ENCODE measurements at places on chromosomes 5 and 9.
A peak's percentile ranks its signal among the peaks of the same experiment; 100 is the strongest.

- DNase-seq: no peak
Observed at GRCh38 chr5:161312882-161313281, 233.6 kb downstream of the GABRB2 start.

DNA sequence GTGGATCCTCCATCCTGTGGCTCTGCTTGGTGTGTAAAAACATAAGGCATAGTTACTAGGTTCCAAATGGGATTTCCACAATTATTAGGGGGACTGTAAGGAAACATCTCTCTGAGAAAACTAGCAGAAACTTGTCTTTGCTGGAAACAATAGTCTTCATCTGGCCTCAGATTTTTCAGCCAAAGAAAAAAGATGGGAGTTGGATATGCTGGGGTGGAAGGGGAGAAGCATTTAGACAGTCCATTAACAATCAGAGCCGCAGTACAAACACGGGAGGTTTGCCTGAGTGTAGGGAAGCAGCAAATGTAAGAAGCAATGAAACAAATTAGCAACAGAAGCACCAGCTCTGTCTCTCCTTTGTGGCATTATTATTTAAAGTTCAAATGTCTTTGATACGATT, 402.7 kb upstream of the ZNF608 start:
- no peak for DNase-seq

DNA sequence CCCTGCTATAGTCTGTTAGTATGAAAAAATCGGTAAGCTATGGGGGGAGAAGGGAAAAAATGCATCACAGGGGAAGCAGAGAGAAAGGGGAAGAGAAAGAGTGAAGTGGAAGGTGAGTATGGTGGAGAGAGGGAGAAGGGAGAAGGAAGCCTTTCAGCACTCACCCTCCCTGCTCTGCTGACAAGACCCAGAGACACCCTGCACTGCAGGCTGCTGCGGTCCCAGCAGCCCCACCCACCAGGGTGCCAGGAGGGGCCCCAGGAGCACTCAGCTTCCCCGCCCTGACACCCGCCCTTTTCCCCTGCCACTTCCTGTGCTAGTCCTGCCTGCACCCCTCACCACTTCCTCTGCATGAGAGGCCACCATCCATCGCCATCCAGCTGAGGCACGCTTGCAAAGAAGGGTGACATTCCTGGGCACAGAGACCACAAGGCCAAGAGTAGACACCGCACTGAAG, 12.7 kb downstream of the STK10 start:
- no peak for DNase-seq

GRCh38 chr5:133285583-133286021, 233.8 kb downstream of the HSPA4 start:
- no peak for DNase-seq

DNA sequence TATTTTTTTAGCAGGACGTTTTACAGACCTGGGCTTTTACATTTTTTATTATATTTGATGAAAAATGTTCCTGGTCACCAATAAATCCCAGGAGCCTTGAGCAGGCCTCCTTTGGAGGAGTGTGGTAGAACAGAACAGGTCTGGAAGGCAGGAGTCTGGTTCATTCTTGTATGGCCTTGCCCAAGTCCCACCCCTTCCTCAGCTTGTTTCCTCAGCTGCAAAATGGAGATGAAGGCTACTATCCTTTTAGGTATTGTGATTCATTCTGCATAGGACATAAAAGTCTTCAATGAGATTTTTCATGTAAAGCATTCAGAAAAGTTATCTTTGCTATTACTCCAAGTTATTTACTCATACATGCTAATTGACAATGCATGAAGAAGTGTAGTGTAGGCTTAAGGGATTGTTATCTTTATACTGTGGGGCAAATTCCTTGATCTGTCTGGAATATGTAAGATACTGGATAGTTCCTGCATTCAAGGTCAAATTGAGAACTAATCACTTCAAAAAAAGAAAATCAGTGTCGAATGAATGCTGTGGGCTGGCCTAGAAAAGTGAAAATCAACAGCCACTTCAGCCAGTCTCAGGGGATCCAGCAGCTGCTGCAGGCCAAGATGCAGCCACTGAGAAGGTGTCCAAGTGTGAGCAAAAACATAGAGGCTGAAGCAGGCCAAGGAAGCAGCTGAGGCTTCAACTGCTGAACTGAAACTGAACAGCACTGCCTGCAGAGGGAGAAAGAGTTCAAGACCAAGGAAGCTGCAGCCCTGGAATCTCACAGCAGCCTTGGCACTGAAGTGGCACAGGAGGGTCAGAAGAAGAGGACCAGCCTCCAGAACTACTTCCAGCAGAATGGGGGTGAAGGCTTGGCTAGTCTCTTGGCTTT, 15.5 kb upstream of the SLC36A3 start:
- peak; percentile 28 for DNase-seq

DNA sequence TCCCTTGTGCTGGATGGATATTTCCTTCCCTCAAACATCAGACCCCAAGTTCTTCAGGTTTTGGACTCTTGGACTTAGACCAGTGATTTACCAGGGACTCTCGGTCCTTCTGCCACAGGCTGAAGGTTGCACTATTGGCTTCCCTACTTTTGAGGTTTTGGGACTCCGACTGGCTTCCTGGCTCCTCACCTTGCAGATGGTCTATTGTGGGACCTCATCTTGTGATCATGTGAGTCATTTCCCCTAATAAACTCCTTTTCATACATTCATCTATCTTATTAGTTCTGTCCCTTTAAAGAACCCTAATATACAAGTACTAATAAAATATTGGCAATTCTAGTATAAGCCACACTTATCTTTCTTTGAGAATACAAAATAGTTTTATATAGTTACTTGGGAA, 1078.9 kb downstream of the CDH12 start:
- DNase-seq: no peak

- DNase-seq: no peak
Observed at GRCh38 chr9:37413311-37413710, 9.2 kb upstream of the GRHPR start.

DNA sequence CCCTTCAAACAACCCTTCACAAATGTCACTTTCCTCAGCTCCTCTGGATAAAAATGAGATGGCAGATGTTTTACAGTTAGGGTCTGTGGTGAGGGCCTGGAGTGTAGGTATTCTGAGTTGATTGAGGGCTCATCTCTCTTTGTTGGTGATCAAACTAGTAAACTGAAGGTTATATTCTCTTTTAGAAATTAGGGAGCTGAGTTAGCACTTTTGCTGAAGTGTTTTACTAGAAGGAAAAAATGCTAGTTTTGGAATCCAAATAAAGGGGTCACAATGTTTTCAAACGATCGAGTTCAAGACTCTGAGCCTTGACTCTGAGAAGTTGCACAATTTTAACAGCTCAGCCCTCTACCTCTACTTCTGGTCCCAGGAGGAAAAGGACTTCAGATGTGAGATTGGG, 23.4 kb downstream of the RHOBTB3 start:
- DNase-seq: no peak

DNA sequence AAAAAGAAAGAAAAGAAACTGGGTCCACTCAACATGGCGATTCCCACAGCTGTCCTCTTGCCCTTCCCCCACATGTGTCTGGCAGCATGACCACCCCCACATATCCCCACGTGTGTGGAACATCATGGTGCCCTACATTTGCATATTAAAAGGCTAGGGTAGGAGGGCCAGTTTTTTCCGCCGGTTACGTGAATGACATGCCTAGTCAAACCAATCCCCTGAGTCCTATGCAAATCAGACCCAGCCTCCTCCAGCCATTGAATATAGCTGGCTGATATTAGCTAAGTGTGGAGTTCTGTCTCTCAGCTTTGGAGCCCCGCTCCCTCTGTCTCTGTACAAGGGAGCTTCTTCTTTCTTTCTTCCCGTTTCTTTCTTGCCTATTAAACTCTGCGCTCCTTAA, 33.0 kb upstream of the CCDC112 start:
- DNase-seq: peak; percentile 82

DNA sequence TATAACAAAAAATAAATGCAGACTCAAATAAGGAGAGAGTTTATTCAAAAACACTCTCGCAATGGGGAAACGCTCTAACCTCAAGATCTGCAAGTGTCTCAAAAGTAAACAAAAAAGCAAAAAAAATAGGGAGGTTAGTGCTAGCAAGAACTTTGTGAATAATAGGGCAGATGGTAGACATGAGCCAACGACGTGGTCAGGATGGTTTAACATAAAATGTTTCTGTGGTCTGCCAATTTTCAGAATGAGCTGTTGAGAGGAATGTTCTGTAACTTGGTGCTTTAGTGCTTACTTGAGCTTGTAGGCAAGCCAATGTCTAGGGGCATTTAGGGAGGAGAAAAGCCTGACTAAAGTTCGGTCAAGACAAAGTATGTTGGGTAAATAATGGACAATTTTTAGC, 1813.9 kb upstream of the CDH6 start:
- DNase-seq: no peak

GRCh38 chr5:2112173-2113025, 229.7 kb upstream of the IRX4 start:
- no peak for DNase-seq

GRCh38 chr5:53479045-53479589, 1.3 kb upstream of the FST start:
- DNase-seq: no peak

DNA sequence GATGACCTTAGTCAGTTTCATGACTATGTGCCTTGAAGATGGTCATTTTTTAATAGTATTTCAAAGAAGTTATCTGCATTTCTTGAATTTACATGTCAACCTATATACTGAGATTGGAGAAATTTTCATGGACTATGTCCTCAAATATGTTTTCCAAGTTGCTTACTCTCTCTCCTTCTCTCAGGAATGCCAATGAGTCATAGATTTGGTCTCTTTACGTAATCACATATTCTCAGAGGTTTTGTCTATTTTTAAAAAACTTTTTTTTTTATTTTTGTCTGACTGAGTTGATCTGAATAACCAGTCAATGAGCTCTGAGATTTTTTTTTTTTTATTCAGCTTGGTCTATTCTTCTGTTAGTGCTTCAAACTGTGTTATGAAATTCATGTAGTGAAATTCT, 374.7 kb upstream of the GRIN3A start:
- DNase-seq: no peak

DNA sequence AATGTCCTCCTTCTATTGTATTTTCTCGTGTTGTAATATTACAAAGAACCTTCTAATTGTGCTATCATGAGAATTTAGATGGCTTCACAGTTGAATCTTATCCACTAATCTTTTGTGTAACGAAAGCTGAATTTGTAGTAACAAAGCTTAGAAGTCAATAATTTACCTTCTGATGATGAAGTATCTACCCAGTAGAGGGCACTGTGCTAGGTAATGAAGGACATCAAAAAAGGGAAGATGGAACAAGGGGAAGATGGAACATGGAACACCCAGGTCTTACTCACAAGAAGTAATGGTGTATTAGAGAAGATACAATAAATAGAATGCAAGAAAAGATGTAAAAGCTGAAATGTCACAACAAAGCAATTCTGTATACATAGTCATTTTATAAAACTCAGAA, 131.0 kb upstream of the CCNG1 start:
- DNase-seq: no peak

GRCh38 chr5:56092115-56092514, 97.4 kb upstream of the IL6ST start:
- DNase-seq: no peak

- DNase-seq: no peak
Observed at GRCh38 chr5:180832638-180833068, 28.4 kb downstream of the ZFP62 start.

- DNase-seq: no peak
Observed at GRCh38 chr5:78253201-78253600, 41.3 kb downstream of the AP3B1 start.

GRCh38 chr5:179759581-179760551, 27.2 kb downstream of the MAML1 start:
- no peak for DNase-seq

GRCh38 chr5:72817076-72817481, 618 bp downstream of the TNPO1 start:
- DNase-seq: no peak

DNA sequence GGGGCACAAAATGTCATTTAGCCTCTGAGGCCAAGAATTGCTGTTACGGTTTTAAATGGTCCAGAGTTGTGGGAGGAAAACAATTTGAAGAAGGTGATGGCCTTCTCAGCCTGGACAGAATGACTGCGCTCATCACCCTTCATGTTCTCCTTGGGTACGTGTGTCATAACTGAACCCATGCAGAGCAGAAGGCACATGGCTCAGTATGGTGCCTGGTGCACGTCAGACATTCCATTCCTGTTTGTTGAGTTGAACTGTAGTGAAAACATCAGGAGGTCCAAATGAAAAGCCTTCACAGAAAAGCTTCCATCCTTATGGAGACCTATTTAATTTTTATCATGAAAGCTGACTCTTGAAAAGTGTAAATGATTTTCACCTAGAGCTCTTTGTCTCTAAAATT, 133.2 kb downstream of the CFAP90 start:
- no peak for DNase-seq

DNA sequence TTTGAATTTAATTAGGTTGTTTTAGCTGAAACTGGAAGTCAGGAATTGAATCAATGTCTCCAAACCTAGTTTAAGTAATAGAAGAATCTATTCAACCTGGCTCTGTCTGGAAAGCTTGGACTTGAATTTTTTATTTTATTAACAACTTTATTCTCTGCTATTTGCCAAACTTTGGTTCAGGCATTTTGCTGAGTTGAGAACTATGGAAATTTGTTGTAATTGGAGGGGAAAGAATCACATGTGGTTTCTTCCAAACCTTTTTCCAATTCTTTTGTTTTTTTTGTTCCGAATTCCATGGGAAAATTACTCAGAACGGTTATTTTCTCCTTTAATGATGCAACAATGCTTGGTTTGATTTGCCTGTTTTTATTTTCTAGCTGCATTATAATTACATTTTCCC, 98.2 kb upstream of the RPS23 start:
- DNase-seq: no peak

DNA sequence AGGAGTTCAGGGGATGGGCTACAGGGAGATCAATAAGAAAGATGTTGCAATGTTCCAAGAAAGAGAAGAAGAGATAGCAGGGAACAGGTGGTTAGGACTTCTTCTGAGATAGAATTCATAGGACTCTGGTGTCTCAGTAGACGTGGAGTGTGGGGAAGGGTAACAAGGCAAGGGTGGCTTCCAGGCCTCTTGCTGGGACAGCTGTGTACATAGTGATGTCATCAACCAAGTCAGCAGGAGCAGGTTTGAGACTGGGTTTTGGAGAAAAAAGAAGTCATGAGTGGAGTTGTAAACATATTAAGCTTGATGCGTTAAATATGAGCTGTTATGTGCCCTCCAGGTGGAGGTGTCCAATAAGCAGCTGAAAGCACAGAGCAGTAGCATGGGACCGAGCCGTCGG, 211.8 kb upstream of the RASEF start:
- no peak for DNase-seq

DNA sequence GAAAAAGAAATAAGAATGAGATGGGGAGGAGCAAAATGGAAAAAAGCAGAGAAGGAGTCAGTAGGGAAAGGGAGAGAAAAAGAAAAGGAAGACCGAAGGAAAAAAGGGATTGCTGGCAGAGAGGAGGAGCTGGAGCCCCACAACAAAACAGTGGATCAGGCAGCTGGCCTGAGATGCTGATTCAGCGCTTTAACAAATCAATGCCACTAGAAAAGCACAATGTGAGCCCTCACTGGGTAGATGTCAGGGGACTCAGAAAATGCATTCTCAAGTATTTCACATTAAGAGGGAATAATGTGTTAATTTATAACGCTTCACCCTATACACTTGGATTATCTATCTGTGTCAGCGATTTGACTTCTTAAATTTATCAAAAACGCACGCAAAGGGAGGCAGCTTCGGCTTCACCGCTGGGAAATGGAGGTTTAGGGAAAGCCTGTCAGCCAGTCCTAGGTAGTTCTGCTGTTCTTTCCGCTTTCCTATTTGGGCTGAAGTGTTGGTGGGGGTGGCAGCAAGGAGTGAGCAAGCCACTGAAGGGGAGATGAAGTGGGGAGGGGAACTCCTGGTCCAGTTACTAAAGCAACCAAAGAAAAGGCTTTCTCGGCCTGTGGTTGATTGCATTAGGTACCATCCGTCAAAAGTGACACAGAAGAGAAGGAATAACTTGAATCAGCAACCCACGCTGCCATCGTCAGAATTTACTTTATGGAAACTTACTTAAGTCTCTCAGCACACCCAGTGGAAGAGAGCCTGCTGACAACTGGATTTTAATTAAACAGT, 161.6 kb downstream of the BNC2 start:
- DNase-seq: peak; percentile 38

Data from NCI-H2227 treated with DMSO at 0.1 percent for 48 hours (cell line).